ENCODE measurements at places on chromosomes 4 and X. TPM values are rescaled to one million over a fixed set of nuclear protein-coding genes. Genes with fewer than 3 reads are reported as not detected.

Gene CXCL8
- total RNA-seq: 6.4 TPM

Gene WDR1
- 406 TPM for total RNA-seq

Gene SCFD2
- 30.8 TPM for total RNA-seq

Gene AFP
- 1.2 TPM for total RNA-seq

Gene PSAPL1
- not detected for total RNA-seq

Gene GPRIN3
- total RNA-seq: 0.35 TPM

Gene CENPVL1
- not detected for total RNA-seq

Gene FRMPD3
- not detected for total RNA-seq

Gene P2RY4
- not detected for total RNA-seq

Gene C4orf54
- total RNA-seq: not detected

Gene SSX3
- total RNA-seq: not detected

Gene NUP62CL
- 1.4 TPM for total RNA-seq

Gene LRP2BP
- not detected for total RNA-seq

Gene BRS3
- total RNA-seq: not detected

Gene VCX3A
- total RNA-seq: not detected

Gene SOD3
- 1.4 TPM for total RNA-seq

Gene ARX
- not detected for total RNA-seq

Gene RNF175
- total RNA-seq: not detected

Gene NXF2B
- total RNA-seq: not detected

Gene GAGE12E
- not detected for total RNA-seq

Gene STPG2
- total RNA-seq: not detected

Gene ADH7
- total RNA-seq: not detected

Gene GRPR
- not detected for total RNA-seq

Gene SPACA5
- not detected for total RNA-seq

Gene EDNRA
- total RNA-seq: 0.86 TPM

Measured in myometrial cell (primary cell).